ENCODE measurements at places on chromosomes 5 and 9.

DNA sequence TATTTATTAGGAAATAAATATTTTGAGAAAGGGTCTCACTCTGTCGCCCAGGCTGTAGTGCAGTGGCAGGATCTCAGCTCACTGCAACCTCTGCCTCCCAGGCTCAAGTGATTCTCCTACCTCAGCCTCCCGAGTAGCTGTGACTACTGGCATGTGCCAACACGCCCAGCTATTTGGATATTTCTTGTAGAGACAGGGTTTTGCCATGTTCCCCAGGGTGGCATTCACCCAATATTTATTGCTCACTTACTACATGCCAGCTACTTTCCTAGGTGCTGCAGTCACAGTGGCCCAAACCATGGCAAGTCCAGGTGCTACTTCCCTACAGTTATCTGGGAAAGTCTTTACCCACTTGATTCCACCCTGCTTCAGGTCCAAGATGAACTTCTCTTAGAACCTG is 8.3 kb upstream of the MED7 start:
- DNase-seq: no peak

GRCh38 chr9:35729700-35730485 is 2.1 kb downstream of the TLN1 start:
- DNase-seq: no peak

DNA sequence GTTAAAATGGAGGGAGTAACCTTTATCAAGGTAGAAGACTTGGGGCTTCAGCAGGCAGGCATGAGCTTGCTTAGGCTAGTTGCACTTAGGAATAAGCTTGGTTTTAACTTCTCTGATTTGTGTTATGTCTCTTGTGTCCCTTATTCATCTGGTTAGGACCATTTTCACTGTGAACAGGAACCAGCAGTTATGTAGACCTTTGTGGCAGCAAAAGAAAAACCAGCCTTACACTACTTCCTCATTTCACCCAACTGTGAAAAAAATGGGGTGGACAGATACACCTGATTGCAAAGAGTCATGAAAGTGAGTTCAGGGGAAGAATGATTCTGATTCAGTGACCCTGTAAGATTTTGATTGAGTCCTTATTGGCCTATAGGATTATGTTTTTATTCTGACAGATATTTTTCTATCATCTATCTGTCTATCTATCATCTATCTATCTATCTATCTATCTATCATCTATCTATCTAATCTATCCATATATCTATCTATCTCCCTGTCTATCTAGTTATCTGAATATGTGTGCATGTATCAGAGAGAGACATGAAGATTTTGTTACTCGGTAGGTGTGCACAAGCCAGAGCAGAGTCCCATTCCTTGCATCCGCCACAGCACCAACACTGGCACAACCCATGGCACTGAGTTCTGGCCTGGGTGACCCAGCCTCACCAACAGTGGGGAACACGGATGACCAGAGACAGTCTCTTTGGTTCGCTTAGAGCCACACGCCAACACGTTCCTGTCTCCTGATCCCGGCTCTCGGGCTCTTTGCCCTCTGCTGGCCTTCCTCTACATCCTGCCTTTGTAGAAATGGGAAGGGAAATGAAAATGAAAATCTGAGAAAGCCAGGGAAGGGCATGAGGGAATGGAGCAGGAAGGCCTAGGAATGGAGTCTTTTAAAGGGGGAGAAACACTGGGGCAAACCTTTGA is 1.3 kb upstream of the ZNF366 start:
- no peak for DNase-seq

DNA sequence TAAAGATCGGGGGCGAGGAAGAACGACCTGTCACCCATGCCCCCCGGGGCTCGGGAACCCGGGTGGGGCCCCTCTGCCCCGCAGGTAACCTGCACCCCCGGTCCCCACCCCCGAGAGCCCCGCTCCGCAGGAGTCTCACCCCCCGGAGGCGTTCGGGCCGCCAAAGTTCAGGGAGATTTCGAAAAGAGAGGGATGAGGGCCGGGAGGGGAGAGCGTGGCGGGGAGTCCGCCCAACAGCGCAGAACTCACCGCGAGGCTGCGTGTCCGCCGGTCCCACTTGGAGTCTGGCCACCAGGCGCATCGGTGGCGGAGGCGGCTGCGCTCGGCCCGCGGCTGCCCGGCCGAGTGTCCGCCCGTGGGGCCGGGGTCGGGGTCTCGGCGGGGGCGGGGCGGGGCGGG is at the start of gene PHF19:
PHF19 (minus strand) TSS at position 347 of the 399 bp plus-strand sequence. CDS start 2,447 bp downstream, outside the sequence.
- no peak for DNase-seq

DNA sequence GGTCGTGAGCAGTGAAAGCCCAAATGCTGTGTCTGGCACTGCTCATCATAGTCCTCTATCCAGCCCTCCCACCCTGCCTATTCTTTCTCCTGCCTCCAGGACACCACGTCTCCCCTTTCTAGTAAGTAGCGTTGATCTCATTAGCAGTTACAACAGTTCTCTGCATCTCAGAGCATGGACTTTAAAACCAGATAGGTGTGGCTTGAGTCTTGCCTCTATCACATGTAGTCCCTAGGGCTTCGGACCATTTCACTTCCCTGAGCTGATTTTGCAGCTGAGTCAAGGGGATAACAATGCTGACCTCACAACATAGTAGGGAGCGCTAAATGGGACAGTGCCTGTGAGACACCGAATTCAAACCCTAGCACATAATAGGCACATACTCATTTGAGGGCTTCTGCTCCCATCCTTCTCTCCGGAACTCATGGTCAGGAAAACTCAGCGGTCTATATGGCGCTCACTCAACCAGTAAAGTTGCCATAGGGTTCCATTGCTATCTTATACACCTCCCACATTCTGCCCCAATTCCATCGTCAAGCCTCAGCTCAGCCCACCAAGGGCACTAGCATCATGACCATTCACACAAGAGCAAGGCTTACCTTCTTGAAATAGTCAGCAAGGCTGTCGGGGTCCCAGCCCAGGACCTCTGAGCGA is 515 bp downstream of the LCP2 start:
- DNase-seq: no peak

- DNase-seq: no peak
Observed at GRCh38 chr5:162221910-162222309, 154.3 kb downstream of the GABRG2 start.

- no peak for DNase-seq
Observed at GRCh38 chr5:1506242-1507013, 17.3 kb downstream of the LPCAT1 start.

Measured in mesenteric fat pad (tissue), 1 donor.